Eye (tissue), 1 donor: ENCODE measurements at places on chromosomes 7 and 10.

- no peak for DNase-seq
Observed at GRCh38 chr7:39094731-39095130, 117.0 kb downstream of the POU6F2 start.

GRCh38 chr7:106345421-106346166 lies 60.8 kb upstream of the NAMPT start:
- DNase-seq = no peak

- DNase-seq = no peak
Observed at GRCh38 chr7:47299496-47299895, 282.4 kb downstream of the TNS3 start.

DNA sequence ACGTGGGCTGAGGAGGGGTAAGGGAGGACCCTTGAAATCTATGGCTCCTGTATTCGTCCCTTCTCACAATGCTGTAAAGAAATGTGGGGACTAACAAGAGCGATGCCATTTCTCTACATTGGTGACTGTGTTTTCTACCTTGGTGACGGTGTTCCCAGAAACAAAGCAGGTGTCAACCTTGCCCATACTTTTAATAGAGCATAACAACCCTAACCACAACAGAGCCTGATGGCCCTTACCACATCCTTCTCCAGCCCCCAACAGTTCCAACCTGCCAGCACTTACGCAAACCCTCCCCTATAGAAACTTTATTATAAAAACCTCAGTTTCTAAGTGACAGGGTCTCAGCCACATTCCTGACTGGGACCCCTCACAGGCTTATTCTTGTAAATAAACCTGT lies 28.2 kb upstream of the ADCYAP1R1 start:
- DNase-seq = no peak

DNA sequence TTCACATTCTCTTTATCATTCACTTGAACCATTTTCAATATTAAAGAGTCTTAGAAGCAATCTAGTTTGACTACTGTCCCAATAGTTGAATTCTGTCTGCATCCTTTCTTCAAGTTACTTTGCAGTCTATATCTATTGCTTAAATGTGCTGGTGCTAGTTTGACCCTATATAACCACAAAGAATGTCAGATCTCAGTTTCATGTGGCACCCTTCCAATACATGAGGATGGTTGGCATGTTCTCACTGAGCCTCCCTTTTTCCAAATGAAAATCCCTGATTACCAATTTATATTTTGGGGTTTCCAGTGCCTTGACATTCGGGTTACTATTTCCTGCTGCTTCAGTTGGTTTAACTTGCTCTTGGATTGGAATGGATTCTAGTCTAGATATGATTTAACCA lies 292.7 kb downstream of the EXOC4 start:
- no peak for DNase-seq

GRCh38 chr10:49384268-49384953 lies 11.5 kb downstream of the DRGX start:
- DNase-seq = no peak

DNA sequence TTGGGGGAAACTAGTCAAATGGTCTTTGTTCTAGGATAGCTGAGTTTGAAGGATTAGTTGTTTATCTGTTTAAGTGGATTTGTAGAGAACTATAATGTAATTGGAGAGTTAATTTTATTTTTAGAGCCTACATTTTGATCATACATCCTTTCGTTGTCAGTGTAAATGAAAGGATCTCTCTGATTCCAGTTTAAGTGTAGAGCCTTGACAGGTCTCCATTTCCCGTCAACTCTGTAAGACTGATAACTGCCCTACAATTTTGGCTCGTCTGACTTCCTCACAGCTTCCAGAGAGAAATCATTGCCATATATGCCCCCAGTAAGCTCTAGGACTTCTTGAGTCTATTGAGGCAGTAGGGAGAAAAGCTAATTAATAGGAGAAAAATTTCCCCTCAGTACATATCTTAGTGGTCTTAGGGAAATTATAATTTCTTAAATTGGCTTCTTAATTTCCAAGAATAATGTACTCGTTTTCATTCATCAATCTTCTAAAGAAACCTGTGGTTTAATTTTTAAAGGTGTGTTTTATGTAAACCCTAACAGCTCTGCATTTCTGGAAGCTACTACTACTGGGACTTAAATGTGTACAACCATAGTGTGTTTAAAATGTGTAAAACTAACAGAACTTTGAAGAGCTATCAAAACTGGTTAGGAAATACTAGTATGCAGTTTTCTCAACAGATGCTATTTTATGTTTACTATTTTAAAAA lies 3.8 kb downstream of the KMT2E start:
- DNase-seq = peak; percentile 23

GRCh38 chr10:17510242-17510908 lies 56.0 kb upstream of the ST8SIA6 start:
- DNase-seq = no peak

DNA sequence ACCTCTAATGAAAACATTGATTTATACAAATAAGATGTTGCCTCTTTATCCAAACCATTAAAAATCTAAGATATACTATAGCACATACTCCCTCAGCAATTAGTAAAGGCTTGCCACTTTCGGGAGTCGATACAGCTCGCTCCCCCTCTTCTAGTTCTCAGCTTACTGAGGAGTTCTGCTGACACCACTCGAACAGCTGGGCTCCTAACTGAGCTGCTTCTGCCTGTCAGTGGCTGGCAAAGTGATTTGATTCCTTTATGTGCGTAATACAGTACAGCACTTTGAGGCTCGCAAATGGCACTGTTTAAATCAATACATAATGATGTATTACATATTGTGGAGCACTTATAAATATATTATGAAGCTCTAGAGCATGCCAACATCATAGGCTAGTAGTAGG lies 241.8 kb downstream of the CREB5 start:
- DNase-seq = peak; percentile 67
